ENCODE measurements at places on chromosomes 13 and 19.

DNA sequence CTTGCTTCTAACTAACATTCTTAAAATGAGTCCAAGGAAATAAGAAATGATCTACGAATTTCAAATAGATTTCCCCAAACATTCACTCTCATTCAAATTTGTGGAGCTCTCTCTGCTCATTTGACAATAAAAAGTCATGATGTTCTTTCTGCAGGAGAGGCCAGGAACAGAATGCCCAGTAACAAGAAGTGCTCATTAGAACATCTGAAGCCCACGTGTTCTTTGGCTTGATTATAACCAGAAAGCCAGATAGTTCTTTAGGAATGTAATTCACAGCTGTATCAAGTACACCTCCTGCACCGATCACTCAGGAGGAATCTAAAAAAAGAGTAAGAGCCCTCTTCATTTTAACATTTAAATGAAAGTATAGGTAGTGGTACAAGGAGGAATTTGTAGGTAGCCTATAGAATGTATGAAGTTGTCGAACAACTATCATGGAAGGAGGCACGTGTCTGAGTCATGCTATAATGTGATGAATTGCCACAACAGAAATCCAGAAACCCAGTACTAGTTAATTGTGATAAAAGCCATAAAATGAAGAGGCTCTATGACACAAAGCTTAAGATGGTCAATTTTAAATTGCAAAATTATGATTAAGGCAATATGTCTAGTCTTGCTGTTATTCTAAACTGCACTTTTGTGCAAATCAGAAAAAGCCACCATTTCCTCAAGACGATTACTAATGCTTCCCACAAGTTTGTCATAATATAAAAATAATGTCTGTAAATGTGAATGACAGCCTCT lies 12.8 kb downstream of the MEDAG start:
- no peak for DNase-seq

- DNase-seq, result peak; percentile 76
Observed at GRCh38 chr19:44653977-44654774, 10.5 kb downstream of the PVR start.

- DNase-seq, result no peak
Observed at GRCh38 chr13:27250833-27251165, 559 bp upstream of the RPL21 start.

DNA sequence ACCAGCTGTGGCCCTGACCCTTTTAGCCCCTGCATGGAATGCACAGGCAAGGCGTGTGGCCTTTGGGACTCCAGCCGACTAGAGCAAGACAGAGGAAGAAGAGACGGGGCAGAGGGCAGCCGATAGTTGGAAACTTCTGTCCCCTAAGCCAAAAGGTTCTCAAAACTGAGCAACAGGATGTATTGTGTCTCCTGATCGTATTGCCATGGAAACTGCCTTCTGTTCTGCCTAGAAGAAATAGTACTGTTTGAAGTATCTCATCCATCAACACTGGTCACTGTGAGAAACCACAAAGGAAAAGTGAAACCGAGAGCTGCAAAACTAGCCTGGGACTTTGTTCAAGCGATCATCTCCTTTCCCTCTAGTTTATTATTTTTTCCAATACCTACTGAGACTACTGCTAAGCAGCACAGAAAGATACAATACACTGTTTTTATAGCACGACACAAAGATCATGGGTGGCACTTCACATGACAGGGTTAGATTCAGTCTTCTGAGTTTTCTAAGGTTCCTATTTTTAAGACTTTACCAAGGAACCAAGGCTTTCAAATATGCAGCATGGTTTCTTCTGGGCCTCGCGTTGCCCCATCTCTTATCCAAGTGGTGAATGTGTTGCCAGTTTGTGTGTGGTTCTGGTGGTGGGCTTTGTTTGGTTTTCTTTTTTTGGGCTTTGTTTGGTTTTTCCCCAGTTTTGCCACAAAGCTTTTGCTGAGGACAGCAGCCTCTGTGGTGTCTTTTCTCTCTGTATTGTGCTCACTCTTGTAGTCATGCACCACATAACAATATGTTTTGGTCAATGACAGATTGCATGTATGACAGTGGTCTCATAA lies 49.3 kb upstream of the GPR183 start:
- peak; percentile 95 for DNase-seq

DNA sequence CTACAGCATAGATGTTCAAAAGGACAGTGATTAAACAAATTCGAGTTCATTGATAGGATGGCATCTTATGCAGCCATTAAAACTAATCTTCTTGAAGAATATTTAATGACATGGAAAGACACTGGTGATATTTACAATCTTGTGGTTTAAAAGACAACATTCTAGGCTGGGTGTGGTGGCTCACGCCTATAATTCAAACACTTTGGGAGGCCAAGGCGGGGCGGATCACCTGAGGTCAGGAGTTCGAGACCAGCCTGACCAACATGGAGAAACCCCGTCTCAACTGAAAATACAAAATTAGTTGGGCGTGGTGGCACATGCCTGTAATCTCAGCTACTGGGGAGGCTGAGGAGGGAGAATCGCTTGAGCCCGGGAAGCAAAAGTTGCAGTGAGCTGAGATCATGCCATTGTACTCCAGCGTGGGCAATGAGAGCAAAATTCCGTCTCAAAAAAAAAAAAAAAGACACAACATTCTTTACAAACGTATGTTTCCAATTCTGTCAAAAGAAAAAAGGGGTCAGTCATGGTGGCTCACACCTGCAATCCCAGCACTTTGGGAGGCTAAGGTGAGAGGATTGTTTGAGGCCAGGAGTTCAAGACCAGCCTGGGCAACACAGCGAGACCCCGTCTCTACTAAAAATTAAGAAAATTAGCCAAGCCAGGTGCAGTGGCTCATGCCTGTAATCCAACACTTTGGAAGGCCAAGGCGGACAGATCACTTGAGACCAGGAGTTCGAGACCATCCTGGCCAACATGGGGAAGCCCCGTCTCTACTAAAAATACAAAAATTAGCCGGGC lies 2.5 kb upstream of the PAK4 start:
- DNase-seq, result no peak

- no peak for DNase-seq
Observed at GRCh38 chr13:52751196-52751595, 11.6 kb upstream of the CNMD start.

GRCh38 chr13:60646620-60647019 lies 249.6 kb downstream of the TDRD3 start:
- DNase-seq, result no peak

- no peak for DNase-seq
Observed at GRCh38 chr13:105070452-105070851, 1465.0 kb downstream of the EFNB2 start.

- DNase-seq, result no peak
Observed at GRCh38 chr19:53980539-53981375, 10.7 kb upstream of the CACNG6 start.

- DNase-seq, result no peak
Observed at GRCh38 chr13:22690756-22691155, 490.0 kb upstream of the SGCG start.

GRCh38 chr13:78826936-78827335 lies 168.0 kb upstream of the OBI1 start:
- DNase-seq, result no peak

- DNase-seq, result no peak
Observed at GRCh38 chr13:111519041-111519440, 198.6 kb downstream of the TEX29 start.

GRCh38 chr13:45817833-45818232 lies 33.7 kb downstream of the SIAH3 start:
- DNase-seq, result no peak

GRCh38 chr13:114065141-114065925 lies 67.1 kb downstream of the RASA3 start:
- DNase-seq, result peak; percentile 99

- DNase-seq, result peak; percentile 9
Observed at GRCh38 chr13:42836930-42837690, 55.7 kb downstream of the FAM216B start.

DNA sequence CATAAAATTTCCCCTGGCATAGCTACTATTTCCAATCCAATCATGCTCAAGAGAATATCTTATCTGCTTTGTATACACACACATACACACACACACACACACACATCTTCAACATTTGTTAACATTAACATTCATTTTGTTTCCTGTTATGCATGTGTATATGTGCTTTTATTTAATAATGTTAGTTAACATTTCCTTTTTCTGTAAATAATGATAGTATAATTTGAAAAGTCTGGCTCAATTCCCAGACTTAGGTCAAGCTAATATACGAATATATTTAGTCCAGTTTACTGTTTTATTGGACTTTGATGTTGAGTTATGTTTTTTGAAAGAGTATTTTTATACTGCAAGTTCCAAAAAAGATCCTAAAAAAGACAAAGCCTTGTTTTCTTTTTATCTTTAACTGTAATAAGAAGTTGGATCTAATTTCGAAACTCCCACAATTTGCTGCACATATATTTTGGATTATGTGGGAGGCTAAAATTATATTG lies 1072.4 kb downstream of the EFNB2 start:
- DNase-seq, result no peak

GRCh38 chr19:43880483-43880882 lies 53.4 kb downstream of the ZNF283 start:
- DNase-seq, result no peak

DNA sequence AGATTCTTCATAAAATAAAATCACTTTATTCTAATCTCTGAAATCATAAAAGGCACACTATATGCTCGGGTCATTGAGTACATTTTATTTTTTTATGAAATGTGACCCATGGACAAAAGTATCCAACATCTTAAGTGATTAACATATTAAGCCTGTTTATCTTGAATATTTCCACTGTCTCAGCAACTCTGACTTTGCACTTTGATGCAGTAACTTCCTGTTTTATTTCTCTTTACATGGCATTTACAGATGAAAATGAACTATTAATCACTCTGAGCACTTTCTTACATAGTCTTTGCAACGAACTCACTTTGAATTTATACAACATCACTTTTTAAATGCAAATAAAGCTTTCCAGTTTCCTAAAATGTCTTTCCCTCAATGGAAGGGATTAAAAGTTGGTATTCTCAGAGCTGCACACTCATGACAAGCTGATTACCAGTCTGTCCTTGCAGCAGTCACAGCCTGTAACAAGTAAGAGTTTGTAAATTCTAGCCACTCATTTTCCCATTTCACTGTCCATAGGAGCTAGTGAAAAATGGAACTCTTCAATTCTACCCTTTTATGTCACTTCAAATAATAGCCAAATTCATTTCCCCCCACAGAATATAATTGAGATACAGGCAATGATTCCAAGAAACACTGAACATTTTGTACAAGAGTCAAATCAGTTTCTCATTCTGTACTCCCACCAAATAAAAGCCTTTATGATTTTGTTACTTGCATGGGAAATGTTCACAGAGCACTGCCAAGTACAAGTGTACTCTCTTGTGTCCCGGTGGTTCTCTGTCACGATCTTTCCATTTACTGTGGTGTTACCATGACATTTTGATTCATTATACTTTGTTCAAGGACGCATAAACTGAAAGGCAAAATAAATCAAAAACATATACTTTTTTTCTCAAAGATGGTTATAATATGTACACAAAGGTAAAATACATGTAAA lies 1968.9 kb downstream of the PCDH9 start:
- no peak for DNase-seq

DNA sequence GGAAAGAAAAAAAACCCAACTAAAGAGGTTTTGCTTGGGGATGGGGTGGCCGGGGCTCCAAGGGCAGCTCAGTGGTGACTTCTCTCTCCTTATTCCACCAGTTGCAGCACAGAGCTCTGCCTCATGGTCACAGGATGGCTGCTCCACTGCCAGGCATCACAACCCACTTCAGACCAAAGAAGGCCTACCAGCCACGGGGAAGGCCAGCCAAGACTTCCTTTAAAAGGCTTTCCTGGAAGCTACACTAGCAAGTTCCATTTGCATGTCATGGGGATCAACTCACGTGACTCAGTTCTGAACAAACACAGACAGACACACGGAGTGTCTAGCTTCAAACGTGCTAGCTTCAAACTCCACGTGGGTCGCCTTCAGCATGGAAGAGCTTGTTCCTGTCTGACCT lies 13.2 kb upstream of the EIF3G start:
- DNase-seq, result no peak

DNA sequence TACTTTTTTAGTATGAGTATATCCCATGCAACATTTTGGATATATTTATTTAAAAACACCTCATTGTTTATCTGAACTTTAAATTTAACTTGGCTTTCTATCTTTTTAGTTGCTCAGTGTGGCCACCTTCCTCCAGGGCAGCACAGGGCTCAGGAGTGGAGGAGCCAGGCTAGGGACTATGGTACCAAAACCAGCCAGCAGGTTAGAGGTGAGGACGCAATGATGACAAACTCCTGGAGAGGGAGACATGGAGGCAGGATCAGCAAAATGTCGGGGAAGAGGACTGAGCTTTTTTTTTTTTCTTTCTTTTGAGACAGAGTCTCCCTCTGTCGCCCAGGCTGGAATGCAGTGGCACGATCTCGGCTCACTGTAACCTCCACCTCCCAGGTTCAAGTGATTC lies 29.6 kb upstream of the CALM3 start:
- DNase-seq, result peak; percentile 25

GRCh38 chr13:78596736-78597601 lies 6.4 kb downstream of the POU4F1 start:
- DNase-seq, result peak; percentile 4

DNA sequence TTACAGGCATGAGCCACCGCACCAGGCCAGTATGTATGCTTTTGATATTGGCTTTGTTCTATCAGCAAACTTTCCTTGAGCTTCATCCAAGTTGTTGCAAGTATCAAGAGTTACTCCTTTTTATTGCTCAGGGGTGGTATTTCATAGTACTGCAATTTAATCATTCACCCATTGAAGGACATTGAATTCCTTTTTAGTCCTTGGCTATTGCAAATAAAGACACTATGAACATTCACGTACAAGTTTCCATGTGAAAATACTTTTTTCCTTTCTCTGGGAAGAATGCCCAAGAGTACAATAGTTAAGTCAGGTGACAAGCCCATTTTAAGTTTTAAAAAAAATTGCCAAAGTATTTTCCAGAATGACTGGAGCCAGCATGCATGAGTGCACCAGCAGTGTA lies 20.4 kb downstream of the CEACAM3 start:
- no peak for DNase-seq

GRCh38 chr13:49063497-49063896 lies 87.8 kb downstream of the FNDC3A start:
- no peak for DNase-seq

- DNase-seq, result no peak
Observed at GRCh38 chr19:28504727-28505126, 708.2 kb downstream of the UQCRFS1 start.

DNA sequence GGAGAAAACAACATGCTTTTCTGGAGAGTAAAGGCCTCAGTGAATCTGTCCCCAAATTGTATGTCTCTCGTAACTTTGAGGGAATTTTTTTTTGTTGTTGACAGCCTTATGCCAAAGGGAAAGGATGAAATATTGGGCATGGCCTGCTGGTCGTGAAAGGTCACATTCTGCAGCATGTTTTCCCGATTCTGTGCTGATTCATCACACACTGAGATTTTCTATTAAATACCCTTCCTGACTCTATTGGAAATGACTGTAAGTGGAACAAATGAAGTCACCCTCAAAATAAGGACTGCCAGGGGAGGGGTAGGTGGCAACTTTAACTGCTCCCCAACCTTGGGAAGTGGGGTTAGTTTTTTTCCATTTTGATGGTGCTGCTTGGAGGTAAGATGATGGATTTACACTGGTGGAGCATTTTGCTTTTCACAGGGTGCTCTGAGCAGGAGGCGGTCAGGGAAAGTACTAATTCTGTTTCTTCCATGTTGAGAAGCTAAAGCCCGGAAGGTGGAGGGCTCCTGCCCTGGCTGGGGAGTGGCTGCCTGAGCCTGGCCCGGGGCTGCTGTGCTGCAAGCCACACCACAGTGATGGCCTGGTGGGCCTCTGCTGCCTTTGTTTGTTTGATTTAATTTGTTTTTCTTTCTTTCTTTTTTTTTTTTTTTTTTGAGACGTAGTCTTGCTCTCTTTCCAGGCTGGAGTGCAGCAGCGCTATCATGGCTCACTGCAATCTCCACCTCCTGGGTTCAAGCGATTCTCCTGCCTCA lies 116.8 kb upstream of the SPATA13 start:
- DNase-seq, result no peak

GRCh38 chr19:16825312-16826052 lies 3.7 kb upstream of the SIN3B start:
- DNase-seq, result no peak
